ENCODE measurements at places on chromosomes 16 and 17. TPM values are rescaled to one million over a fixed set of nuclear protein-coding genes. Genes with fewer than 3 reads are reported as not detected.

DBF4B gene
- polyA plus RNA-seq = 13.9 TPM

- DNase-seq = no peak
These were observed 113.4 kb upstream of the RCVRN start for GRCh38 chr17:10018461-10018891.

DNA sequence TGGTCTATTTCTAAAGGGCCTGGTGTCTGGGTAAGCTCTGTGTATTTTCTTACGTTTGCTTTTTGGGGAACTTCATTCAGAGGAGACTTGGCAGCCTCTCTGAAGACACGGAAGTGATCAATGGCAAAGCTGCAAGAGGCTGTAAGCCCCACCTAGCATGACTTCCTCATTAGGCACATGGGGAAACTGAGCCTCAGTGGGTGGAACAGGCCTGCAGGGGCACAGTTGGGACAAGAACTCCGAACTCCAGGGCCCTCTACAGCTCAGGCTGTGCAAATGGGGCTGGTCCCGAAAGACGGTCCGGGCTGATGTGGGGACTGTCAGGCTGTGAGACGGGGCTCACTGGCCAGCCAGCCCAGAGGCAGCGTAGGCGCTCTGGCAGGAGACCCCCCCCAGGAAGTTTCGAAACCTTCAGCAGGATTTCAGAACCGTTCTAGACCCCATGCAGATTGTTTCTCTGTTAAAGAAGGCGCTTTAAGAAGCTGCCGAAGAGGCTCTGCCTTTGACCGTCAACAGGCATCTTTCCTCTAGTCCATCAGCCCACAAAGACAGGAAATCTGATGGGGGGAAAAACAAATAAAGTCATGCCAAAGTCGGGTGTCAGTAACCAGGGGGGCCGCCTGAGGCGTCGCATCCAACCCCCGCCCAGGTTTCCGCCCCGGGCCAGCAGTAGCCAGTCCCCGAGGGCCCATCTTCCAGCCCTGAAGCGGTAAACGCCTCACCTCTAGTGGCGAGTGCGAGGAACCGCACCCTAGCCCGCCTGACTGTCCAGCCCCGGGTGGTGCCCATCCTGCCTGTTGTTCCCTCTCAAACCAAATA lies 79.8 kb upstream of the TBC1D3K start:
- no peak for DNase-seq

DNA sequence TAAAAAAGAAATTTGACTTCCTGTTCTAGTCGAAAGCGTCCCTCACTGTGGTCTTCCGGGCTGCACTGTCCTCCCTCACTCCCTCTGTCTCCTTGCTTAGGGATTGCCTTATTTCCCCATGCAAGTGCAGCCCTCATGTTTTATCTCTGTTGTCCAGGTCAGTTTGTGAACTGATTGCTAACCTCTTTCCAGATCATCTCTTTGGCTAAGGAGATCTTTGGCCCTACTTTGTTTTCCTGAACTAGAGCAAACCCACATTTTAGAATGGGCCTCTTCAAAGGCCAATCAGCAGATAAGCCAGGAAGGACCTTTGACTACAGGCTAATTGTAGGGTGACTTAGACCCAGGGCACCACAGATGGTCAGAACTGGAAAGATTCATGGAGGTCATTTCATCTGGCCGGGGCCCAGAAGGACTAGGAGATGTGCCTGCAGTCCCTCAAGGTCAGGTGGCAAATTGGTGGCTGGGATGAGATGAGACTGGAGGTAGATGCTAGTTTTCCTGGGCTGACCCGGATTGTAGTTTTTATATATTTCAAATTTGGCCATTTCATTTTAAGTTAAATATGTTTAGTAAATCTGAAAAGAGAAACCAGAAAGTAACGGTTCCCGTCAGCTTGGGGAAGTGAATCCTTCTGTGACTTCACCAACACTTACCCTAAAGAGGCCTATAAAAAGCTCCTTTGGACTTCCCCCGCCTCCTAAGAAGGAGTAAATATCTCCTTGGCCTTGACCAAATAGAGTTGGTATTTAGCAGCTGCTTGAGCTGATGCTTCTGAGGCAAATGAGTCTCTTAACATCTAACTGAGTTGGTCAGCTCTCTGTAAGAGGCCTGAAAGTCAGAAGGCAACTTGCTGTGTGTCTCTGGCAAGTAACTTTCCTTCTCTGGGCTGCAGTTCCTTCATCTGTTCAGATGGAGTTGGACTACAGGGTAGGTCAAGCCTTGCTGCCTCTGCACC lies 6.2 kb upstream of the SLC25A19 start:
- DNase-seq = no peak

GRCh38 chr17:73240561-73240960 lies 21.1 kb downstream of the CPSF4L start:
- no peak for DNase-seq

- DNase-seq = no peak
These were observed 50.6 kb upstream of the VPS4A start for GRCh38 chr16:69260506-69260905.

- no peak for DNase-seq
These were observed 105.1 kb downstream of the RAB11FIP4 start for GRCh38 chr17:31496601-31497000.

HOXB4 gene
- 12.7 TPM for polyA plus RNA-seq

STH gene
- polyA plus RNA-seq = not detected

CSH1 gene
- polyA plus RNA-seq = 5.2 TPM

TMEM186 gene
- polyA plus RNA-seq = 14.7 TPM

ZG16 gene
- not detected for polyA plus RNA-seq
